ENCODE measurements at places on chromosomes 6 and 20.

GRCh38 chr6:83511266-83511665 lies 1.1 kb upstream of the PRSS35 start:
- no peak for DNase-seq

DNA sequence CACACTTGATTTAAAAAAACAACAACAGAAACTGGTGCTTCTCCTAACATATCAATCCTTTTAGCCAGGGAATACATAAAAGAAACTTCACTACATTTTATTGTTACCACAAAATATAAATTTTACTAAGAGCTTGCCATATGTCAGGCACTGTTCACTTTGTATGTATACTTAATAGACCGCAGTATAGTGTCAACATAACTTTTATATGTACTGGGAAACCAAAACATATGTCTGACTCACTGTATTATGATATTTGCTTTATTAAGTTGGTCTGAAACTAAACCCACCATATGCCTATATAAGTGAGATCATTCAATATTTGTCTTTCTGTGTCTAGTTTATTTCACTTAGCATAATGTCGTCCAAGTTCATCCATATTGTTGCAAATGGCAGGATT lies 108.4 kb downstream of the KLHL32 start:
- no peak for DNase-seq

GRCh38 chr6:7562769-7563168 lies 21.3 kb downstream of the DSP start:
- no peak for DNase-seq

DNA sequence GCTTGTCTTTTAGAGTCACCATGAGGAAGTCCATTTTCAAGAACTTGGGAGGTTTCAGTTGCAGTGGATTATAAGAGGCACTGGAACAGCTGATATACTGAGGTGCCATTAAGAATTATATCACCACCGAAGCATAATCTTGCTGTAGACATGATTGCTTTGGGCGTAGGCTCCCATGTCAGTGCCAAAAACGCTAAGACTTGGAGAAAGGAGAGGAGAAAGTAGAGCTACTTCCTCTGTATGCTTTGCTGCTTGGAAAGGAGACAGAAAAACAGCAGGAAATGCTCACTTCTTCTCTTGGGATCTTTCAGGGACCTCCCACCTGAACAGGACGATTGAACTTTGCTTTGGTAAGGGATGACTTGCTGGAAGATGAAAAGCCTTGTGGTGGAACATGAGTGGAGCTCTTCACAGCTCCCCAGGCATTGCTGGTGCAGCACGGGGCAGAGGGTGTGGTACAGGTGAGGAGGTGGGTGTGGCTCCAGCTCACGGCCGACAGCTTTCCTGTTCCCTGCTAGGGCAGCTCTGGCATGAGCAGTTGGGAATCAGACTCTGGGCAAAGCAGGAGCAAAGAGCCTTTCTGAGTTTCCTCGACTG lies 190.4 kb upstream of the JAG1 start:
- DNase-seq: no peak

DNA sequence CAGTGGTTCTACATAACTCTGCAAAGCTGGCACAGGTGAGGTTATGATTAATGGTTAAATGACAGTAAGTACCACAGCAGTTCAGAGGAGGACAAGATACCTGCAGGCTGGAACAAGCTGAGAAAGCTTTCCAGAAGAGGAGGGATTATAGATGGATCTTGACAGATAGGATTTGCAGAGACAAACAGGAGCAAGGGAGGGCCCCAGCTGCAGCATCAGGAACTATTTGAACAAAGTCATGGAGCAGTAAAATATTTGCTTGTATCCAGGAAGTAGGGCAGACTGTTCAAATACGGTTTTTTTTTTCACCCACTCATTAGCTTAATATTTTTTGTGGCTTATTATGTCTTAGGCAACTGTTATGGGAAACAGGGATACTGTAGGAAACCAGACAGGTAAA lies 144.4 kb upstream of the MAN1A1 start:
- no peak for DNase-seq

- DNase-seq: no peak
Observed at GRCh38 chr6:88730611-88731011, 232.8 kb downstream of the RNGTT start.

DNA sequence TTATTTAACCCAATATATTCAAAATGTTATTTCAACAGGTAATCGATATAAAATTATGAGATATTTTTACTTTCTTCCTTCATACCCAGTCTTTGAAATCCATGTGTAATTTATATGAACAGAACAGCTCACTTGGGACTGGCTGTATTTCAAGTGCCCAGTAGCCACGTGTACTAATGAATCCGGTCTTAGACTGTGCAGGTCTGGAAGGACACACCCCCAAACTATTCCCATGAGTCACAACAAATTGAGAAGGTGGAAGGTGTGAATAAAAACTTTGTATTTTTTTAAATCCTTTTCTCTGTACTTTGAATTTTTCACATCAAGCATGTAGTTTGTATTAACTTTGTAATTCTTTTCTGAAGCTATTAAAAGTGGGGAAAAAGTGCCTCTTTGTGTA lies 2.8 kb downstream of the UNC5CL start:
- DNase-seq: no peak

- DNase-seq: no peak
Observed at GRCh38 chr6:2797564-2798031, 32.4 kb downstream of the WRNIP1 start.

DNA sequence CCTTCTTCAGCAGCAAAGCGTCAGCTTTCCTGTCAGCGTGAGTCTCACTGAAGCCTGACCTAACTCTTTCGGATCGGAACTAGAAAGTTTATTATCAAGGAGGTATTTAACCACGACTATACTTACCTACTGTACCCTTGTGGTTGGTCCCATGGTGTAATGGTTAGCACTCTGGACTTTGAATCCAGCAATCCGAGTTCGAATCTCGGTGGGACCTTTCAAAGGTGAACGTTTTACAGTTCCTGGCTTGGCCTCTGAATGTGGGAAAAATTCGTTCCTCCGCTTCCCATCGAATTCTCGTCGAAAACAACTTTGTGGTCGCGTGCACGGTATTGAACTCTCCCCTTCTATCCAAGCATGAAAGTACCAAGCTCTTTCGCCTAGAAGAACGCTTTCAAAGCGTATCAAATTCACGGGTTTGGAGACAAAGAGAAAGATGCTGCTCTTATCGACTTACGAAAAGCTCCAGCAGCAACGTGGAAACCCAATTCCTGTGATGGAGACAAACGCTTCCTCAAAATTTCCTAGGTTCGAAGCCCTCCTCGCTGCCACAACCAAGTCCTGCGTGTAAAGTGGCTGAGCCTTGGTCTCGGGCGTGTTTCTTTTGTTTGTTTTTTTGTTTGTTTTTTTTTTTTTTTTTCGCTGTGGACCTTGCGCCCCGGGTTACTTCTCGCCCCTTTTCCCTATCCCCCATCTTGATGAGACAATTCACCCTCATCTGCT lies 63.7 kb downstream of the GPX5 start:
- DNase-seq: no peak

GRCh38 chr20:56454754-56455153 lies 13.7 kb upstream of the RTF2 start:
- DNase-seq: no peak

GRCh38 chr6:33577106-33577535 lies 3.0 kb downstream of the BAK1 start:
- peak; percentile 16 for DNase-seq

DNA sequence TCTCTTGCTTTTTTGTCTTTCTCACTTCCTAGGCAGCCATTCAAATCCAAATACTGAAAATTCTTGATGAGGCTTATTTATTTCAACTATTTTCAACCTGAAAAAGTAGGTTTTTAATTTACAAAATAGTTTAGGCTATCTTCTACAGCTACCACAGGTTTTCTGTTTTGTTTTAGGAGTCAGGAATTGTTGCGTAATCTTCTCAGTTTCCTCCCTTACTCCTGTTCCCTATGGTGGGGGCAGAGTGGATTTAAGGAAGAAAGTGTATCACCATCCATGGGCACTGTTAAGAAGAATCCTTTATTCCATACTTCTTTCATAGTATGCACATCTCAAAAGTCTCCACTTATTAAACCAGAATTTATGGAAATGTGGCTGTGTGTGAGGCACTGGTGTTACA lies 182.4 kb downstream of the KHDC1L start:
- no peak for DNase-seq

- DNase-seq: no peak
Observed at GRCh38 chr6:18654821-18655220, 267.7 kb downstream of the RNF144B start.

DNA sequence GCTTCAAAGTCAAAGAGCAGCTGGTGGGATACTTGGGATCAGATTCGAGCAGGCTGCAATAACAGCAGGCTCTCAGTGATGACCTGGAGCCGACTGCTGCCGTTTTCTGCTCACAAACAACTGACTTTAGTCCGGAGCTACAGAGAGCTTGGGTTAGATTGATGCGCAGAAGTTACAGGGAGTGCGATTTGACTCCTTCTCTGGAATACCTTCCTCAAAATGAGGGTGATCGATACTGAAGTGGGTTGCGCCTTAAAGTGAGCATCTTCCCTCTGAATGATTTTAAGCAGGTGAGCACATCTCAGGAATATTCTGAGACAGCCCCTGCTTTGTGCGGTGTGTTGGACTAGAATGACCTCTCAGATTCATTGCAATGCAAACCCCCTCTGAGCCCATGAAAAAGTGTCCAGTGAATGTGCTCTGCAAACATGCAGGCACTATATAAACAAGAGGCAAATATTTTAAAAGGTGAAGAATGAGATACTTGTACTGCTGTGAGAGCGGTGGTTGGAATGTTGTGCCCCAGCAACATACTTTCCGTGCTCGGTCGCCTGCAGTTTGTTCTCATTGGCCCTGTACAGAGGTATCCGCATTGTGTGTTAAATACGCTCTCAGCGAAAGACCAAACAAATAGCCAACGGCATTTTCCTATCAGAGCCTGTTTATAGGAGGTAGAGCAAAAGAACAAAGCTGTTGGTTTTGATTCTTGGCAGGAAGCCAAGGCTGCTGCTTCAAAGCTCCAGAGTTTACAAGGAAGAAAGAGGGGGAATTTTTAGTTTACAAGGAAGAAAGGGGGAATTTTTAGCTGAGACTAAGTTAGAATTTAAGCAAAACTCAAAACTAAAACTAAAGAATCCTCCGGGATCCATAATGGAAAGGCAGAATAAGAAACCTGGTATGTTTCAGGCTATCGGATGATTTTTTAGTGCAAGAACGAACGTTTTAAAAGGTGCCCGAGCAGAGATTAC lies 67.7 kb downstream of the PHACTR2 start:
- DNase-seq: peak; percentile 33

DNA sequence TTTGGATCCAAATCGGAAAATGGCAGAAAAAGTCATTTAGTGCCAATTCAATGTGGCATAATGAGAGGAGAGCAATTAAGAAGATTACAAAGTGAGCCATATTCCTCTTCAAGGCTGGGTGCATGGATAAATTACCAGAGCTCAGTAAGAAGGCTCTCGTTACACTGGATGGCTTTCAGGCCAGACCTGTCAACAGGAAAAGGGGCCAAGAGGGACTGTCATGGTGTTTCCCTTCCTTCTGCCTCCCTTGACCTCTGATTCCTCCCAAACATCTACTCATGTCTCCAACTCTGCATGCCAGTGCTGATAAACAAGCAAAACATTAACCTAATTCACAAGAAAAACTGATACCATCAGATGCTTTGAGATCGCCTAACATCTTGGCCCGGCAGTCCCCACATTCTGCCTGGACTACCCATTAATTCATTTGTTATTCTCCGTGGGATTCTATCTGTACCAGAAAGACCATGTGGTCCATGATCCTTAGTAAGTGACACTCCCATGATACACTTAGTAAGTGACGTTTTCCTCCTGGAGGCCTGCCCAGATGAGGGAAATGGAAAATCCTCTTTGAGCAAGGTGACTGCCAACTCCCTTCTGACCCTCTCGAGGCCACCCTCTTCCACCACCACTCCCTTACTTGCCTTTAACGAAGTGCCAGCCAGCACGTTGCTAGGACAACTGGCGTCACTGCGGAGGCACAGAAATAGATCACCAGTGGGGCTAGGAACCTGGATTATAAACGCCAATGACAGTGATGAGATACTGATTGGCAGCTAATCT lies 239.2 kb downstream of the GMPR start:
- no peak for DNase-seq

All from globus pallidus (tissue), 1 donor.